ENCODE measurements at places on chromosomes 5 and 9.
A peak's percentile ranks its signal among the peaks of the same experiment; 100 is the strongest.

- no peak for DNase-seq
Measured at GRCh38 chr5:115386657-115387056, 90.2 kb upstream of the CCDC112 start.

DNA sequence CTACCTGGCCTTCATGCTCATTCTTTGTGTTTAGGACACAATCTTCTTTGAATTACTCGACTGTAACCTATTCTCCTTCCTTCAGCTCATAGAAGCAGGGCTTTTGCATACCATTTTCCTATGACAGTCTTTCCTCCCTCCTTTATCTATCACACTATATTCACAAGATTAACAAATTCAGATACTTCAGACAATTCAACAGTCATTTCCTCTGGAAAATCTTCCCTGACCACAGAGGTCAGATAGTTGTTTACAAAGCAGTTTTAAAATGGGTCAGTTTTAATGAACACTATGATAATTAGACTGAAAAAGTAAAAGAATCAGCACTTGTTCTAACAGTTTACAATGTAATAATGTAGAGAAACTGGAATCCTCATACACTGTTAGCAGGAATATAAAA lies 4.3 kb downstream of the CAAP1 start:
- DNase-seq = no peak

DNA sequence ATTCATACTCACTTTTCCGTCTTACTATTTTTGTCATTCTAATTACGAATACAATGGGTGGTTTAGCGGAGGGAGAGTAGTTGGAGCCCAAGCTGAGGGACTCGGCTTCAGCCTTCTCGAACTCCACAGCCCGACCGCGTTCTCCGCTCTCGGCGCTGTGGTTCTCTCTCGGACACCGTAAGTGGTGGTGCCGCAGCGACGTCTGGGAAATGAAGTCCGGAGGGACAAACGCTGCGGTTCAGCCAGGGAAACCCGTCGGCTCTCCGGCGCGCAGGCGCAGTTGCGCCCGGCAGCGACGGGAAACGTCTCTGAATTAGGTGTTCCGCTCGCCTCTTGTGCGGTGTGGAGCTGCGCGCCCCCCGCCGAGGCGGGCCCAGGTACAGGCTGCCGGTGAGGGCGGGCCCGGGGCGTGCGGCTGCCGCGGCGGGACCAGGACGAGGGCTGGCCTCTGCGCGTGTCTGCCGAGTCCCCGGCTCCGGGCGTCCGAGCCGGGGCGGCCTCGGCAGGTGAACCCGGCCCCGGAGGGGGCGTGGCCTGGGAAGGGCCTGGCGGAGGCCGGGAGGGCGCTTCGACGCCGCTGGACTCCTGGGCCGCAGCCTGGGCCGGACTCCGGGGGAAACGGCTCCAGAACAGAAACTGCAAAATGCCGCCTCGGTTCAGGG lies at the start of gene ZNF879:
Gene ZNF879 (plus strand): TSS at position 277 of the 662 bp plus-strand sequence. CDS start 1,201 bp downstream, outside the sequence.
- DNase-seq = peak; percentile 71

- no peak for DNase-seq
Measured at GRCh38 chr5:154368041-154368800, 77.6 kb upstream of the SAP30L start.

DNA sequence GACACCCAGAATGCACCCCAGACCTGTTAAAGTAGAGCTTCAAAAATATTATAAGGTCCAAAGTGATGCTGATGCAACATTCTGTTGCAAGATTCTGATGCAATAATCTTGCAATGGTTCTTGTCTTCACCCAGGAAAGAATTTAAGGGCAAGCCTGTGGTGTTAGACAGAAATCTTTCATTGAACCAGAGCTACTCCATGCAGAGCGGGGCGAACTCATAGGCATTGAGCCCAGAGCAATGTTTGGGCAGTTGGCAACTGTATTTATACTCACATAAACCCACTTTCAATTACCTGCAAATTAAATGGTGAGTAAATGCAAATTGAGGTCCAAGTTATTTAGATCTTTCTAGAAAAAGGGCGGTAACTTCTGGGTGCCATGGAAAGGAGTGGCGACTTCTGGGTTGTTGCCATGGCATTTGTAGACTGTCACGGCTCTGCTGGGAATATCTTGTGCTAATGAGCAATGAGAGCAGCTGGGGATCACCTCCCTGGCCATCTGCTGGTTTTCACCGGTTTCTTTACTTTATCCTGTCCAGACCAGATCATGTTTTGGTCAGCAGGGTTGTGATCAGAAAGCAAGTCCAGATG lies 163.4 kb downstream of the ICE1 start:
- no peak for DNase-seq

- no peak for DNase-seq
Measured at GRCh38 chr9:90854637-90855175, 53.1 kb downstream of the SYK start.

- DNase-seq = no peak
Measured at GRCh38 chr5:72600391-72600981, 93.3 kb upstream of the ZNF366 start.

GRCh38 chr5:71912021-71912420 lies 192.9 kb downstream of the CARTPT start:
- no peak for DNase-seq

DNA sequence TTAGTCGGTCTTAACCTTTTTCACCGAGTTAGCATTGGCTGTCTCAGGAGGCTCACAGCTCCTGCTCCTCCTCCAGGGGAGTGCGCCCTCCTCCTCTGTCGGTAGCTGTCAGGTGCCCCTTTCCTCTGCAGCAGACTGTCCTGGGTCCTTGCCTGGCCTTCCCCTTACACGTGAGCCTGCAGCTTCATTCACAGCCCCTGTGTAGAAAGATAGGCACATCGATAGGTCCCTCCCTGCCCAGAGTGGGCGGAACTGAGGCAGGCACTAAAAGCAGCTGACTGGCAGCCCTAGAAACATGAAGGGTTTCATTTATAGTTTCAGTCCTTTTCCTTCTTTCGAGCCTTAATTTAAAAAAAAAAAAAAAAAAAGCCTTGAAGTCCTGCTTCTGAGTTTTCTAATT lies 17.2 kb downstream of the TENT4A start:
- no peak for DNase-seq

- DNase-seq = no peak
Measured at GRCh38 chr9:94693485-94694204, 32.9 kb upstream of the AOPEP start.

- no peak for DNase-seq
Measured at GRCh38 chr9:85291266-85291665, 450.5 kb downstream of the AGTPBP1 start.

DNA sequence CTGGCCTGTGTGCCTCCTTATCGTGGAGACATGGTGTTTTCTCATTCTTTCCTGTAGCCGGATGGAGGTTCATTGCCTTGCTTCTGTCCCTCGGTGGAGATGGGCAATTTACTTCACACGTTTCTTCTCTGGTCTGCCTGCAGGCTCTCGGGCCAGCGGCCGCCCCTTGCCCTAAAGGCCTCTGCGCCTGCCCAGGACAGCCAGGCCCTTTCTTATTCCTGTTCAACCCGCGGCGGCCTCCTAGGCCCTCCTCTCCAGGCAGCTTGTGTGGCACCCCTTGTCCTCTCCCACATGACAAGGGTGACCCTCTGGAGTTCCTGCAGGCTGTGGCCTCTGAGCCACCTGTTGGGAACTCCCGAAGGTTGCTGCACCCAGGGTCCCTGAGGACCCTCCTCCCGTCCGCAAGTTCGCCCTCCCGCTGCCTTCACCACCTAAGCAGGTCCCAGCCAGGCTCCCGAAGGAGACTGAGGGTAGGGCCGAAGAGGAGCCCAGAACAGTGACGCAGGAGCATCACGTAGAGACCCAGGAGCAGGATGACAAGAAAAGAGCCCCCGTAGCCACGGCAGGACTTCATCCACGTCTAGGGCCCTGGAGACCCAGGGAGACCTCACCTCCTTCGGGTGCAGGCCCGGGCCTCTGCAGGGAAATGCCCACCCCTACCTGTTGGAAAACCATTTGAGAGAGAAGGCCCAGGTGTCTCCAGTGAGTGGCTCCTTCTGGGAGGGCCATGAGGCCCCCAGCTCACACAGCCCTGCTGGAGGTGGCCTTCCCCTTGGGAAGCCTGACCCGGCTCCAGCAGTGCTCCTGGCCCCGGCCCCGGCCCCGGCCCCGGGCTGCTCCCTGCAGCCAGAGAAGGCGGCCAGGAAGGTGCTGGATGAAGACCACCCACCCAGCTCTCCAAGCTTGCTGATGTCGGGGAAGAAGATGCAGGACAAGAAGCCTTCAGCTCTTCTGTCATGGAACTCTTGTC lies 291.4 kb downstream of the TLE4 start:
- no peak for DNase-seq

DNA sequence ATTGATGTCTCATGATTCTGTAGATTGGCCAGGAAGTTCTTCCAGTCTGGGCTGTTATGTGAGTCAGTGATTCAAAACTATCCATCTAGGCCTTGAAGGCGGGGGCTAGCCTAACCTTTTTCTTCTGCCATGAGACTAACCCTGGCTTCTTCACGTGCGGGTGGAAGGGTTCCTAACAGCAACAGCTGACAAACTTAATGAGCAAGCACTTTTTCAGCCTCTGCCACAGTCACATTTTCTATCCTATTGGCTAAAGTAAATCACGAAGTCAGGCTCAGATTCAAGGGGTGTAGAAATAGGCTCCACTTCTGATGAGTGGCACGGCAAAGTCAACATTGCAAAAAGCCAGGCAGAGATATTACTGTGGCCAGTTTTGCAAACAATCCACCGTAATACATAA lies 68.4 kb downstream of the STK32A start:
- no peak for DNase-seq
